ENCODE measurements at places on chromosomes 4 and X.

GRCh38 chr4:72360075-72360474 is 208.9 kb downstream of the ADAMTS3 start:
- DNase-seq = no peak

DNA sequence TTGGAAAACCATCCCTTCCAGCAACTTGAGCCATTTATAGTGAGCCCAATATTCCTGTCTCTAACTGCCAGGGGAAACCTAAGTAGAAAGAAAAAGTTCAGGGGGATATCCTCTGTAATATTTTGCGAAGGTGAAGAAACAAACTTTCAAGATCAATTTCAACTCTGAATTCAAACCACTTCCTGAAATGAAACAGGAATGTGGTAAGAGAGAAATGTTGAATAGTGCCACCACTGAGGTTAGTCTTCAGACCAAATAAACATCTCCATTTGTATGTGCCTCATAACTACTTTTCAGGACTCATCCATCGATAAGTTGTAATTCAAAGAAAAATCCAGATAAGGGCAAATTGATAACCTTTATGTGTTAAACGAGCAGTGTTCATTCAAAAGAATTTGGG is 128.7 kb downstream of the GABRB1 start:
- no peak for DNase-seq

DNA sequence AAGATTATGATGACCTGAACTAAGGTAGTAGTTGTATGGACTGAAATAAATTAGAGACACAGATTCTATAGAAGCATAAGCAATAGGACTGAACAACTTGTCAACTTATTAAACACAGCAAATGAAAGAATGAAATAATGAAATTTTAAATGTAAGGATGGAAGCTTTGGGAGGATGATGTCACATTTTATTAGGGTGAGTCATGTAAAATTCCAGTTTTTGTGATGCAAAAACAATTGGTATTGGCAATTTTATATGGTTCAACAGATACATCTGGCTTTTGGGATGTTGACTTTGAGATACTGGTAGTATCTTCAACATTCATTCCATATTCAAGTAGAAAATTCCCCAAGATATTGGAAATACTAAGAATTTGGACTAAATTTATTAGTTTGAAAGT is 72.7 kb upstream of the IL15 start:
- DNase-seq = peak; percentile 22

DNA sequence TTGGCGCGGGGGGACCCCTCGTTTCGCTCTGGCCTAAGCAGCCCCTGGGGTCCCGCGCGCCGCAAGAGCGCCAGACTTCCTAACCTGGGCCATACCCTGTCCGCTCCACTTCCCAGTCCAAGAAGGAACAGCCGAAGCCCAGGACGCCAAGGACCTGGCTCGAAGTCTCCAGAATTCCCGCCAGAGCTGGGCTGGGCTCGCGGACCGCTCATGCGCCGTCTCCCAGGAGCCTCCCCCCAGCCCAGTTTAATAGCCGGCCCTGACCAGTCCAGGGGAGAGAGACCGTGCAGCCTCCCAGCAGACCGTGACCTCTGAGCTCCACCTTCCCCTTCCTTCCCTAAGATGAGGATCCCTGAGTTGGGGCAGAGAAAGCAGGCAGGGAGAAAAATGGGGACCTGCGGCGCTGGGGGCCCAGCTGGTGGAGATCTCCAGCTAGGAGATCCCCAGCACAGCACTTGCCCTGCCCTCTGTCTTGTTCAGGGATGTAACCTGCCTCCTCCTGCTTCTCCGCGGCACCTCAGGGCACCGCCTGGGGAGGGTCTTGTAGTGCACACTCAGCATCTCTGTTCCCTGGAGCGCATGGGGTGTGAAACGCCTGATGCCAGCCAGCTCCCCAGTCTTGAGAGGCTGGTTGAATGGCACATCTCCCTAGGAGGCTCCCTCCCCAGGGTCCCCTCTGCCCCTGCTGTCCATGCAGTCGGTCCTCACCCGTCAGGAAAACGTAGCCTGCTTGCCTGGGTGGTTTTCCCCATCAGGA is 1.2 kb upstream of the LETM1 start:
- DNase-seq = no peak

DNA sequence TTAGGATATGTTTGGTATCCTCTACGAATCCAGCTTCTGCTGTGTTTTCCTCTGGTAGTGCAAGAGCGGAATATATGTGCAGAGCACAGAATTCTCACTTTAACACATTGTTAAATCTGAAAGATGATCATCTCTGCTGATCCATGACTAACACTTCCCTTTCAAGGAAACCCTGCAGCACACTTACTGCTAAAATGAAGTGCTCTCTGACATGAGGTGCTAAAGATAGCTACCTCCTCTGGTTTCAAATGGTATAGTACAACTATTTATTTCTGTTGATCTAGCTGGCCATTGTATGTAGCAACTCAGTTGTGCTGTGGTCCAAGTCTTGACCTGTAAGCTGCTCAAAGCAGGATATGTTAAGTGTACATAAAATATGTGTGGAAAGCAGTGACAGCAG is 162.4 kb upstream of the FMR1 start:
- no peak for DNase-seq

- DNase-seq = no peak
These were observed 469.0 kb downstream of the TLL1 start for GRCh38 chr4:166341992-166342391.

DNA sequence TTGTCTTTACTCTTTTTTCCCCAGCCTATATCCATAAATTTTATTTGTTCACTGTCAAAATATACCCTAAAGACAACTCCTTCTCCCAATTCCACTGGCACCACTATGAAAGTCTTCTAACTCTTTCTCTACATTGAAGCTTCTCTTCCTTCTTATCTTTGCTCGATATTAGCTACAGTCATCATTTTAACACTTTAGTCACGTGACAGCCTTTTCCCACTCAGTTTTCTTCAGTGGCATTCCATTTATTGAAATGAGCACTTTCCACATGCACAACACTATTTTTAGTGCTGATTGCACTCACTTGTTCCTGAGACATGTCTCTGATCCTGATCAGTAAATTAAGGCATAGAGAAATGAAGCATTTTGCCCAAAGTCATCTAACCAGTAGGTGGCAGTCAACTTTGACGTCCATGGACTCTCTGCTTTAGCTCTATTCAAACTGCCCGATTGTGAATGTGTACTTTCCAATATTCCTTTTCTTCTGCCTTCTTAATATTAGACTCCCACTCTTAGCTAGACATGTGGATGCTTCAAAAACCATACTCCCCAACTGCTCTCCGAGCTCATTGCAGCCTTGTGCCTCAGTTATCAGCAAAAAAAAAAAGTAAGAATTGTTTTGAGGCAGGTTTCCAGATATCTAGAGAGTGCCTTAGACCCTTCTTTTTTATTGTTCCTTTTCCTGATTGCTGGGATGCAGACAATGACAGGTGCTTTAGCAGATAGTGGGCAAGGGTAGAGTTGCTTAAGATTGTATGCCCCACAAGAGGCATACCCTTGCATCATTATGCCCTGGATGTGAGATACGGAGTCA is 394.4 kb upstream of the ADGRL3 start:
- peak; percentile 61 for DNase-seq

- no peak for DNase-seq
These were observed 25.4 kb upstream of the HTRA3 start for GRCh38 chr4:8244001-8244757.

GRCh38 chr4:169899295-169899694 is 126.9 kb downstream of the MFAP3L start:
- no peak for DNase-seq

- no peak for DNase-seq
These were observed 20.5 kb upstream of the DHRSX start for GRCh38 chrX:2521092-2521926.
